ENCODE measurements at places on chromosomes 1 and 21.
A peak's percentile ranks its signal among the peaks of the same experiment; 100 is the strongest.

- DNase-seq = no peak
Measured at GRCh38 chr1:30226648-30227047, 496.7 kb downstream of the MATN1 start.

DNA sequence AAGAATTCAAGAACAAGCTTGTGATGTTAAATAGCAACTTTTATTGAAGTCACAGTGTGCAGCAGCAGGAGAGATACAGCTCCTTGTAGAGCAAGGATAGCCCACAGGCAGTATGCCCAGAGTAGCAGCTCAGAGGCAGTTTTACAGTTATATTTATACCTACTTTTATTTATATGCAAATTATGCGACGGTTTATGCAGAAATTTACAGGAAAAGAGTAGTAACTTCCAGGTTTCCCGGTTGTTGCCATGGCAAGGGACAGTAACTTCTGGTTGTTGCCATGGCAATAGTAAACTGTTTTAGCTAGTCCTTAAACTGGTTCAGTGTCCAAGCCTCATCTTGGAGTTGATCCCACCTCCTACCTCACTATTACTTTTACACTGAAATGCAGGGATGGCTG is 344.6 kb upstream of the LYPLAL1 start:
- DNase-seq = no peak

GRCh38 chr21:14120091-14120734 is 90.5 kb downstream of the LIPI start:
- DNase-seq = no peak

DNA sequence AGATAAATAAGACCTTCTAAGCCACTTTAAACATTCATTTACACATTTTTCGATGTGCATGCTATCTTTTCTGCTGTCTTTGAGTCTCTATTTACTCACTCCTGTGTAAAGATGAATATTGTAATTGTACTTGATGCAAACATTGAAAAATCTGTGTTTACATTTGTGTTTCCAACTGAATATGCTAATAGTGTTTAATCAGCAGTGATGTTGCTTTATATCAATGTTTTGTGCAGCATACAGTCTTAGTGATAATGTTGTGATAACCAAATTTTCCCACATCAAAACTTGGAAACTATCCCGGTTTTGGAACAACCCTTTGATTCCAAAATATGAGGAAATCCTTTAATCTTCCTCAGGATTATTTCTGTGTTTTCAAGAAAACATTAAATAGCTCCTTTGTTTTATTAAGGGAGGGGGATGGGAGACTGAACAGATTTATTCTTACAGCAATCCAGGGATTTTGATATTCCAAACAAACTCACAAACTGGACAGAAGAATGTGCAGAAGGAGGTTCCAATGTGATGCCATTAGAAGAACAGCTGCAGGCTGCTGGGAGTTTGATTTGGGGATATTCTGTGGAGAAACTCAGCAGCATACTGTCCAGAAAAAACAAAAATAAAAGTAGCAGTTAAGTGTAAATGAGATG is 248.0 kb downstream of the S1PR1 start:
- no peak for DNase-seq

DNA sequence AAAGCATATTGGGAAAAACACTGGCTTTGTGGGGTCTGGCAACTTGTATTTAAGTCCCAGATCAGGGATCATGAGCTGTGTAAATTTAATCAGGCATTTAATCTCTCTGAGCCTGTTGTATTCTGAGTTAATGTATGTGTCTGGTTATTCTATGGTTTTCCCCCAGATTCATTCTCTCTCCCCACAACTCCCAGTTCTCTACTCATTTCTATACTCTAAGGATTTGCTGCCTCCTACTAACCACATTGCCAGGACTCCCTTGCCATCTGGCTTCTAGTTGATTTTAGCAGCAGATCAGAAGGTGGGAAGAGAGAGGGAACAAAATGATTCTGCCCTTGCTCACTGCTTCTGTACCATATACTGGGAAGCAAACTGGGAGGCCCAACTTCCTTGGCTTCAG is 31.4 kb upstream of the S1PR1 start:
- no peak for DNase-seq

- no peak for DNase-seq
Measured at GRCh38 chr1:223331301-223331700, 32.7 kb downstream of the SUSD4 start.

- no peak for DNase-seq
Measured at GRCh38 chr1:241636291-241636690, 3.9 kb downstream of the CHML start.

DNA sequence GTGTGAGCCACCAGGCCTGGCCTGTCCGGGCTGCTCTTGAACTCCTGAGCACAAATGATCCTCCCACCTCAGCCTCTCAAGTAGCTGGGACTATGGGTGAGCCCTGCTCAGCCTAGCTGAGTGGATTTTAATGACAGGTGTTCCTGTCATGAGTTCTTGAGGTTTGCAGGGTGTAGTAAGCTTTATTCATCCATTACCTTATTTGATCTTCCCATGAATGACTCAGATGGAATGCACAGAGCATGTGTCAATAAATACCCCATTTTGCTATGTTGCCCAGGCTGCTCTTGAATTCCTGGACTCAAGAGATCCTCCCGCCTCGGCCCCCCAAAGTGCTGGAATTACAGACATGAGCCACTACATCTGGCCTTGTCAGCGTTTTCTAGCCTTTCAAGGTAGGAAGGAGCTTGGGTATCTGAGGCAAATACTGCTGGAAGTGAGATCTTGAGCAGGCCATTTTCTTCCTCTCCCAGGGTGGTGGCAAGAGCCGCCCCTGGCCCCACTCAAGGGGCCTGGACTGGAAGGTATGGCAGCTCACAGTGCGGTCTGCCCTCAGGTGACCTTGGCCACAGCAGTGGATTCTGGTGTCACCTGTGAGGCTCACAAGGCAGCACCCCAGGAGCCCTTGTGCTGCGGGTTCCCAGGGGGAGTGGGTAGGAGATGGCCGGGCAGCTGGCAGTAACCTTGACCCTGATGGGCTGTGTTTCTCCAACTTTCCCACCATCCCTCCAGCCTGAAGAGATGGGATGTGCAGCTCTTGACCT is 20.0 kb downstream of the PIK3CD start:
- peak; percentile 76 for DNase-seq

GRCh38 chr1:184030433-184031091 is 7.0 kb downstream of the COLGALT2 start:
- DNase-seq = no peak

DNA sequence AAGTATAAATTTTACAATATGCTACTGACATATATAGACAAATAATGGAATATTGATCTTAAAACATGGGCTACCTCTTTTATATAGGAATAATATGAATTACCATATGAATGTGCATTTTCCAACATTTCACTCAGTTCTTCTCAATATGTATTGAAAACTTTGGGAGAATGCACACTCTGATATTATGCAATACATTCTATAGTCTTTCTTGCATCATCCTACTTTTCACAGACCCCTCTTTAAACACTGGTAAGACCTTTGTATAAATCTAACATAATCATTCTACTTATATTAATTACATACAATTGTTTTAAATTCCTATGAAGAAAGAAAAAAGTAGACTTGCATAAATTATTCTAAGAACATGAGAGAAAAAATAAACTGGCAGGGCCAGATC is 69.2 kb downstream of the NCAM2 start:
- DNase-seq = no peak

GRCh38 chr1:211874521-211875347 is 44.2 kb upstream of the LPGAT1 start:
- DNase-seq = no peak

DNA sequence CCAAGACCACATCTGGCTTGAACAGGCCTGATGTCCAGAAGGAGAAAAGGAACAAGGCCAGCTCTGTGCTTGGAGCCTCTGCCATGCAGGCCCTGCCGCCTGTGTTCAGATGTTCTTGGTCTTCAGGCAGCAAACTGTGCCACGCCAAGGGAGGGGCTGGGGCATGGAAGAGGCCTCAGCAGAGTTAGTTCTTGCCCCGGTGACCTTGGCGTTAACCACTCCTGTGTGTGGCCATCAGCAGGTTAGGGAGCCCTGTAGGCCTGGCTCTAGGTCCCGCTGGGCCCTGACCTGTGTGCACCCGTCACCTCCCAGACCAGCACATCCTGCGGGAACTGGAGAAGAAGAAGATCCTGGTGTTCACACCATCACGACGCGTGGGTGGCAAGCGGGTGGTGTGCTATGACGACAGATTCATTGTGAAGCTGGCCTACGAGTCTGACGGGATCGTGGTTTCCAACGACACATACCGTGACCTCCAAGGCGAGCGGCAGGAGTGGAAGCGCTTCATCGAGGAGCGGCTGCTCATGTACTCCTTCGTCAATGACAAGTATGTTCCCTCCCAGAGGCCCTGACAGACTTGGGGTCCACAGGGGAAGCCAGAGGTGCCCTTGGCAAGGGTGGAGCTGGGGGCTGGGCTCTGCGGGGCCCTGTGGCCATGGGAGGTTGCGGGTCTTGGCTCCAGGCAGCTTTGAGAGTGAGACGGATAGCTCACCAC is 7.1 kb downstream of the ZC3H12A start:
- no peak for DNase-seq

- DNase-seq = no peak
Measured at GRCh38 chr1:228555074-228555994, 68.2 kb downstream of the RNF187 start.

GRCh38 chr1:172357753-172358385 is 62.6 kb upstream of the C1orf105 start:
- no peak for DNase-seq

DNA sequence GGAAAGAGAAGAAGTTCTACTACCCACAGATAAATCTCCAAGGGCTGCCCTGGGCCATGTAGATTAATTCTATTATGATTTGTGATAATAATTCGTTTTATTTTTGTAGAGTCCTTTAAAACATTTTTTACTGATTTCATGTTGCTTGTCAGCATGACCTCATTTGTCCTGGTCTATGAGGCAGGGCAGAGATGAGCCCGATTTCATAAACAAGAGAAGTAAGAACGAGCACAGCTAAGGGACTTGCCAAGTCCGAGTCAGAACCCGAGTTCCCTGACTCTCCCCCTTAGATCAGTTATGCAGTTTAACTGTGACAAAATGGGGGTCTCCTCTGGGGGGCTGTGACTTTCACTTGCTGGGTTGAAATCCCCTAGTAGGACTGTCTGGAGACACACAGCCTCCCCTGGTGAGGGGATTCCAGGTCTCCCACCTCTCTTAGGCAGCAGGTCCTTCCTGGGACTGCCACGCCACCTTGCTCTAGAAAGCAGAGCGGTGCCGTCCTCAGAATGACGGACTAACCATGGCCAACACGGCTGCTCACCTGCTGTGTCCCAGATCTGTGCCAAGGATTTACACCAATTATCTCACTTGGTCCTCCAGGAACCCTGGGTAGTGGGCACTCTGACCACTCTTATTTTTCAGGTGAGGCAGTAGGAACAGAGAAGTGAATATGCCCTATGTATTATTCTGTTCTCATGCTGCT is 31.0 kb upstream of the SOX13 start:
- DNase-seq = no peak

Data from fibroblast of skin of right biceps (primary cell).